ENCODE measurements at places on chromosomes 11 and 22.

GRCh38 chr11:83054904-83055380, 16.8 kb downstream of the RAB30 start:
- H3K4me3 ChIP-seq, result no peak overlapping the region
- H3K27me3 ChIP-seq, result no peaks in the 10 kb centered on the region

- no peak overlapping the region for H3K4me3 ChIP-seq
- no peaks in the 10 kb centered on the region for H3K36me3 ChIP-seq
- H3K27ac ChIP-seq, result no peak overlapping the region
- DNase-seq, result peak; percentile 64
- no peaks in the 10 kb centered on the region for H3K27me3 ChIP-seq
Observed at GRCh38 chr11:83801799-83802198, 515.6 kb upstream of the CCDC90B start.

- no peaks in the 10 kb centered on the region for H3K27me3 ChIP-seq
- no peak overlapping the region for H3K27ac ChIP-seq
- no peaks in the 10 kb centered on the region for H3K36me3 ChIP-seq
- no peak overlapping the region for H3K4me3 ChIP-seq
Observed at GRCh38 chr22:33605221-33605620, 315.1 kb downstream of the LARGE1 start.

DNA sequence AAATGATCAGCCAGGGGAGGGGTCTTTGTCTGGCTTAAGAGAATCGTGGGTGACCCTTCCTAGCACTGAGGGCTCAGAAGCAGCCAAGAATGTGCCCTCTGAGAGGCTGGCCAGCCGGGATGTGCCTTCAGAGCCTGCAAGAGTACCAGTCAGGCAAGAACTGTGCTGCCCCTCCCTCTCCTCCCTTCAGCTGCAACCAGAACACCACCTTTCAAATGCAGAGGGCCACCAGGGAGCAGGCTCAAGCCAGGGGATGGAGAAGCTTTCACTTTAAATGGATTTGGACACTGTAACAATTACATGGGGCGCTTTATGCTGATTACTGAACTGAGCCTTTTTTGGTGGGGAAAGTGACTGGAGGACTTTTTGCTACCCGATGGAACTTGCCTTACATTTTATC, 44.9 kb upstream of the TENM4 start:
- H3K4me1 ChIP-seq, result peaks cover 14% of the 10 kb centered on the region
- no peak overlapping the region for H3K27ac ChIP-seq
- H3K4me3 ChIP-seq, result no peak overlapping the region
- DNase-seq, result peak; percentile 68
- H3K27me3 ChIP-seq, result no peaks in the 10 kb centered on the region
- H3K36me3 ChIP-seq, result no peaks in the 10 kb centered on the region

GRCh38 chr22:48574776-48575617, 1252.7 kb downstream of the BRD1 start:
- no peak overlapping the region for H3K27ac ChIP-seq
- DNase-seq, result peak; percentile 66
- no peaks in the 10 kb centered on the region for H3K36me3 ChIP-seq
- H3K27me3 ChIP-seq, result peaks cover 14% of the 10 kb centered on the region
- H3K4me3 ChIP-seq, result no peak overlapping the region

DNA sequence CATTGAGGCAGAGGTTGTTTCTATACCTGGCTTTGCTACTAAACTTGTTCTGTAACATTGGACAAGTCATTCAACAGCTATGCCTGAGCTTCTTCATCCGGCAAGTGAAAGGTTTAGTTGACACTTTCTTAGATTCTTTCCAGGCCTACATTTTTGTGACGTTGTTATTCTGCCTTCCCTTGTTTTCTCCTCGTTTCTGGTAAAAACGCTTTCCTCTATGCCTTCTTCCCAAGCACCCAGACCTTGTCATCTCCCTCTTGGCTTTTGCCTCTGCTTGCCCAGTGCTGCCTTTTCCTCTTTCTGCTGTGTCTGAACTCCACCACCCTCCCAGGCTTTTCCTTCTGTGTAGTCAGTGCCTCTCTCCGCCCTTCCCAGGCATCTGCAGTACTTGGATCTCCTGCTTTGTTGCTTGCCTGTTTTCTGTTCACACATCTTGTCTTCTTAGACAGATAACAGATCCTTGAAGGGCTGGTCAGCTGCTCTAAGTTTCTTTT, 1.4 kb upstream of the AMOTL1 start:
- H3K27me3 ChIP-seq, result peaks cover 89% of the 10 kb centered on the region
- no peak for DNase-seq
- no peak overlapping the region for H3K4me3 ChIP-seq
- H3K4me1 ChIP-seq, result peaks cover 55% of the 10 kb centered on the region
- no peak overlapping the region for H3K27ac ChIP-seq

DNA sequence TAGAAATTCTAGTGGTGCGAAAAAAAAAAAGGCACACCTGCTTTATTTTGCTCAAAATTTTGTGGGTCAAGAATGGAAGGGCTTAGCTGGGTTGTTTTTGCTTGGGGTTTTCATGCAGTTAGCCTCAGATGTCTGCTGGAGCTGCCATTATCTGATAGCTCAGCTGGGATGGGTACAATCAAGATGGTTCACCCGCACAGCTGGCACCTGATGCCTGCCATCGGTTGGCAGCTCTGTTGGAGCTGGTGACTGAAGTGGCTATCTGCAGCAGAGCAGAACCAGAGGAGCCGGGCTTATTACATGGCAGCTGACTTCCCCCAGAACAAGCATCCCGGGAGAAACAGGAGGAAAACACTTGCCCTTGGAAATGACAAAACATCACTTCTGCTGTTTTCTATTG, 12.1 kb upstream of the ELFN2 start:
- H3K4me1 ChIP-seq, result no peaks in the 10 kb centered on the region
- no peaks in the 10 kb centered on the region for H3K27me3 ChIP-seq
- no peak overlapping the region for H3K4me3 ChIP-seq

- no peaks in the 10 kb centered on the region for H3K27me3 ChIP-seq
- no peaks in the 10 kb centered on the region for H3K4me1 ChIP-seq
- H3K27ac ChIP-seq, result no peak overlapping the region
- no peak for DNase-seq
Observed at GRCh38 chr11:46264976-46265375, 12.5 kb upstream of the CREB3L1 start.

DNA sequence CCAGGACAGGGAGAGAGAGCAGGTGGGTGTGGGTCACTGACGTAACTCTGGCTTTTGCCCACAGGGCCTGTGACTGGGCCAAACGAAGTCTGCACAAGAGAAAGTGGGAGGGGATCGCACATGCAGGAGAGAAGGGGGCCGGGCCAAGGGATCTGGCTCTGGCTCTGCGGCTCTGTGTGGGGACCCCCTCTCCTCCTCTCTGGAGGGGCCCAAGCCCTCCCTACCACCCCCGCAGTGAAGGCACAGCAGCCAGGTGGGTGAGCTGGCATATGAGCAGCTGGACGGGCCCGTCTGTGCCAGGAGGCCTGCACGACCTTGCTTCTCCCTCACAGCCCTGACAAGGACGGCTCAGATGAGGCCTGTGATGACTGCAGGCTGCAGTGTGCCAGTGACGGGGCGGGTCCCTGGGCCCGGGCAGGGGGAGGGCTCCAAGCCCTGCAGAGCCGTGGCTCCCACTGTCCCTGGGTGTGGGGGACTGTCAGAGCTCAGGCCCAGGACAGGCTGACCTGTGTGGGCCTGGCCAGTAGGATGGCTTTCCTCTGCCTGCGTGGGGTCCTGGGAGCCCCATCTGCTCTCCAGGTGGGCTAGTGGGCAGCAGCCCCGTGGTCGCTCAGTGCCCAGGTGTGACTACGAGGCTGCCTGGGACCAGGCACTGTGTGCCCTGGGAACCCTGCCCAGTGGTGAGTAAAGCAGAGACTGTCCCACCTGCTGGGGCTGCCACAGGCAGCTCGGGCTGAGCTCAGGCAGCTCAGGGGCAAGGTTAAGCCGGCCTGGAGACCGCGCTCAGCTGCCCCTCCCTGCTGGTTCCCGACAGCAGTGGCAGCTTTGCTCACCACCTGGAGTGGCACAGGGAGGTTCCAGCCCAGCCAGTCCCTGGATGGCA, 22.2 kb downstream of the MRGPRG start:
- no peak overlapping the region for H3K27ac ChIP-seq
- no peaks in the 10 kb centered on the region for H3K4me1 ChIP-seq
- no peak overlapping the region for H3K4me3 ChIP-seq

DNA sequence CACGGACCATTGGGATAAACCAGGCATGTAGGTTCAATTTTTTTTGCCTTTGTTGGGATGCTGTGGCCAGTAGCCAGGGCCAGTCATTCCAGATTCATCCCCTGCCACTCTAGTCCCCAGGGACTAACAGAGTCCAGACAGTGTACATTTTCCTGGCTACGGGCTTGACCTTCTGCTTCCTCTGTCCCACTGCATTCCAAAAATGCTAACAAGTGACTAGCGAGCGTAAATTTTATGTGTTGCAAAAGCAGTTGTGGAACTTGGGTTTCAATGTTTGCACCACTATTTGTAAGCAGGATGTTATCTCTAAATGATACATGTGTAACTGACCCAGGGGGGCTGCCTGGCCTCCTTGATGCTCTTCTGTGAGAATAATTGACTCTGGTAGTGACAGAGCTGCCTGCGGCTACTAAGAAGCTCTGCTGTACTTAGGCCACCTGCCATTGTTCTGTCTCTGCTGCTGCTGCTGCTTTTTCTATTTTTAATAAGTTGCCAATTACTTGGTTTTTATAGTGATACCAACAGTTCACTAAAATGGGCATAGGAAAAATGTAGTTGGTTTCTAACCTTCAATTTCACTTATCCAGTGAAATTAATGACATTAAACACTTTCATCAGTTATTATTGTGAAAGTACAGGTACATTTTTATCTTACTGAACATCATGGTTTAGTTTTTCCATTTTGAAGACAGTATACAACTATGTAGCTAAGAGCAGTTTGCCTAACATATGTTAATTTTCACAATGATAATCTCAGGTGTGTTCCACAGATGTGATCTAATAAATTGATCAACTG, 26.8 kb downstream of the TNRC6B start:
- DNase-seq, result no peak
- no peak overlapping the region for H3K4me3 ChIP-seq
- peaks cover 64% of the 10 kb centered on the region for H3K4me1 ChIP-seq
- H3K27me3 ChIP-seq, result no peaks in the 10 kb centered on the region
- no peaks in the 10 kb centered on the region for H3K36me3 ChIP-seq
- H3K27ac ChIP-seq, result peak overlapping the region; percentile 8

- H3K4me3 ChIP-seq, result peak overlapping the region; percentile 47
- DNase-seq, result no peak
- H3K4me1 ChIP-seq, result peaks cover 11% of the 10 kb centered on the region
- peaks cover 93% of the 10 kb centered on the region for H3K27me3 ChIP-seq
- H3K36me3 ChIP-seq, result no peaks in the 10 kb centered on the region
- H3K27ac ChIP-seq, result no peak overlapping the region
Observed at GRCh38 chr11:2144544-2145248, 5.5 kb upstream of the IGF2 start.

DNA sequence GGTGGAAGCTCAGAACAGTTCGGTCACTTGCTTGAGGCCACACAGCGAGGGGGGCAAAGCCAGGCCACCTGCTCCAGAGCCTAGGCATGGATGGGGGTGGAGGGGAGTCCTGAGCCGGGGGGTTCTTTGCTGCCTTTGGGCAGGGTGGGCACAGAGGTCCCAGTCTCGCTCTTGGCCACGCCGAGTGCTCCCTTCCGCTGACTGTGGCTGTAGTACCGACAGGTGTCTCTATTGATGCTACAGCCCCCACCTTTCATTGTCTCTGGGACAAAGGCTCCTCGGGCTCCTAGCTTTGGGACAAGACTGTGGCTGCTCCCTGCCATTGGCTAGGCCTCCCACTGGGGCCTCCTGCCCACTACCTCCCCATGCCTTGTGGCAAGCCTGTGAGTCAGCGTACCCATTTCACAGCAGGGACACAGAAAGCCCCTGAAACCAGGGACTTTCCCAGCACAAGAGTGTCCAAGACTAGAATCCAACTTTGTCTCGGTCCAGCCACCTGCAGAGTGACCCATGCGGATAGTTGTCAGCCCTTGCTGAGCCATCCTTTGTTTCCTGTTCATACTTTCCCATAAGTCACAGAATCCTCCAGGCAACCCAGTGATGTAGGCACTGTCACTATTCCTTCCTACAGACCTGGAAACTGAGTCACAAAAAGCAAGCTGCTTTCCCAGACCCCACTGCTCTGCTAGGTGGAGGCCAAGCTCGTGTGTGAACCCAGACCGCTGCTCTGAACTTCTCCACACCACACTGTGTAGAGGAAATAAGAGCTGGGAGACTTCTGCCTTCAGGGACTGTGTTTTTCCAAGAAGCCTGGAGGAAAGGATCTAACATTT, 17.2 kb downstream of the MYEOV start:
- no peaks in the 10 kb centered on the region for H3K4me1 ChIP-seq
- no peak overlapping the region for H3K27ac ChIP-seq
- H3K4me3 ChIP-seq, result no peak overlapping the region
- DNase-seq, result no peak

GRCh38 chr22:37358917-37359316, 68.4 kb downstream of the ELFN2 start:
- DNase-seq, result no peak
- H3K4me3 ChIP-seq, result no peak overlapping the region
- H3K27me3 ChIP-seq, result no peaks in the 10 kb centered on the region
- no peaks in the 10 kb centered on the region for H3K36me3 ChIP-seq
- no peak overlapping the region for H3K27ac ChIP-seq

- H3K27me3 ChIP-seq, result no peaks in the 10 kb centered on the region
- DNase-seq, result no peak
- H3K4me1 ChIP-seq, result no peaks in the 10 kb centered on the region
- no peak overlapping the region for H3K27ac ChIP-seq
Observed at GRCh38 chr11:44018127-44018521, 29.7 kb upstream of the ACCSL start.

DNA sequence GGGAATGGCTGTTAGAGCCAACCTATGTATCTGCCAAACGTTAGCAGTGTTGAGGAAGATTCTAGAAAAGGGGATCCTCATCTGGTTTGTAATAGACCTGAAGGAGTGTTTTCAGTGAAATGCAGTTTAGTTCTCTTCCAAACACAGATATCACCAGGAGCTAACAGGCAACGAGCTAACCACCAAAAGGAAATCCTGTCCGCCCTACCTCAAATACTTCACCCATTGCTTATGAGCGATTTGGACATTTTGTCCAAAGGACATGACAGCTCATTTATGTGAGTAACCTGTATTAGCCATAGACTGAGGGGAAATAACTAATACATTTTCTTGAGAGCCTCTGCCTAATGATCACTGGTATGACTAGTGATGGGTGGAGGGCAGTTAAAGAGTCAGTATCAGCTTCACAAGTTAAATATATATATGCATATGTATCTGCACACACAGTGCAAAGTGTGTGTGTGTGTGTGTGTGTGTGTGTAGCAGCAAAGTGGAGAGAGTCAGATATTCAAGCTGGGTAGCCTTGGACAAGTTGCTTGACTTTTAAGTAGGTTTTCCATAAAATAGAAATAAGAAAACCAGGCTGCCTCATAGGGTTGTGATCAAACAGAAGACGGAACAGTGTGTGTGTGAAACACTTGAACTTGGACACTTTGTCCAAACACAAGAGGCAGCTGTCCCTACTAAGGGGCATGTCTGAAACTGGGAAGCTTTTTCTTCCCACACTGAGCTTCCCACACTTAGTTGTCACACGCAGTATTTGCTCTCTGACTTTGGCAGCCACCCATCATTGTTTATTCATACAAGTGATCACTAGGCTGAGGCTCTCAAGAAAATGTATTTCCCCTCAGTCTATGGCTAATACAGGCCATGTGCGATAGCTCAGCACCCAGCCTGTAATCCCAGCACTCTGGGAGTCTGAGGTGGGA, 940 bp upstream of the C11orf91 start:
- no peaks in the 10 kb centered on the region for H3K36me3 ChIP-seq
- peak overlapping the region; percentile 79 for H3K27ac ChIP-seq
- DNase-seq, result no peak
- peak overlapping the region; percentile 76 for H3K4me3 ChIP-seq

GRCh38 chr11:44361813-44362212, 51.9 kb upstream of the ALX4 start:
- H3K4me1 ChIP-seq, result peaks cover 7% of the 10 kb centered on the region
- no peak for DNase-seq
- H3K4me3 ChIP-seq, result no peak overlapping the region
- H3K27me3 ChIP-seq, result no peaks in the 10 kb centered on the region
- H3K36me3 ChIP-seq, result no peaks in the 10 kb centered on the region
- H3K27ac ChIP-seq, result no peak overlapping the region

Data from GM23338 (cell line).